ENCODE measurements at places on chromosomes 13 and 19.

DNA sequence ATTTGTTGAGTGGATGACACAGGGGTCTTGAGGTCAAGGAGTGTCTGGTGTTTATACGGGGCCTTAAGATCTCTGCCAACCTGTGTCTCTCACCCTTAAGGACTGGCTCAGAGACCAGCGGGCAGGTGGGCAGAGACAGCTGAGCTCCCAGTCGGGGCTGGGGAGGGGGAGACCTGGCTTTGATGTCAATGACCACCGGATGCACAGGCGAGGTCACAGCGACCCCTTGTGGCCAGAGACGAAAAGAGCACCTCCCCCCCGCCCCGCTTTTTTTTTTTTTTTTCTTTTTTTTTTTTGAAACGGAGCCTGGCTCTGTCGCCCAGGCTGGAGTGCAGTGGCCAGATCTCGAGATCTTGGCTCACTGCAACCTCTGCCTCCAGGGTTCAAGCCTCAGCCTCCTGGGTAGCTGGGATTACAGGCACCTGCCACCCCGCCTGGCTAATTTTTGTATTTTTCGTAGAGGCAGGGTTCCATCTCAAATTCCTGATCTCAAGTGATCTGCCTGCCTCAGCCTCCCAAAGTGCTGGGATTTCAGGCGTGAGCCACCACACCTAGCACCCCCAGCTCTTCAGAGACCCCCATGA lies 12.1 kb upstream of the KLK14 start:
- DNase-seq: peak; percentile 46

DNA sequence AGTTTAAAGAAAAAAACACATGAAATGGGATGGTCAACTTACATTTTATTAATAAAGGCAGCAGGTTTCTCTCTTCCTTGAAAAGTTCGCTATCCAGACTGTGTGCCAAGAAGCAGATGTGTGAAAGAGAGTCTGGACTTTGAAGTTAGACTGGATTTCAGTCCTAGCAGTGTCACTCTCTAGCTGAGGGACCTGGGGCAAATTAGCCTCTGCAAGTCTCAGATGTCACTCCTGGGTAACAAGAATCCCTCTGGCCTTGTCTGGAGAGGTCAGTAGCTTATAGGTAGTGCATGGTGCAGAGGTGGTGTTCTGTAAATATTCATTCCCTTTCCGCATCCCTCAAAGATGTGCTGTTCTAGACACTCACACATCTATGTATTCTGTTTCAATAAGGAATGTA lies 187.6 kb upstream of the RNF113B start:
- no peak for DNase-seq

DNA sequence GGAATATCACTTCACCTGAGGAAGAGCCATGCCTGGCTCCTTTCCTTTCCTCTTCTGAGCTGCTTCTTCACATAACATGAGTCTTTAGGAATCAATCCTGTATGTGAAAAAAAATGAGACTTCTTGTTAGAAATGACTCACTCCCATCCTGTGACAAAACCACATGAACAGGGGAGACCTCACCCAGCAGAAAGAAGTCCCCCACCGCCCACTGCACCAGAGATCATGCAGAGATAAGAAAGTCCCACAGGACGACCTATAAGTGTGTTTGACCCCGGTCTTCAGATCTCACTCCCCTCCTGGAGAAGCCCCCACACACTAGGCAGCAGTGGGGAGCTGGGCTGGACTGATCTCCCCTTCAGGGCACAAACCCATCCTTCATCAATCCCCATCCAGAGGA lies 7.8 kb downstream of the ZNF600 start:
- no peak for DNase-seq

DNA sequence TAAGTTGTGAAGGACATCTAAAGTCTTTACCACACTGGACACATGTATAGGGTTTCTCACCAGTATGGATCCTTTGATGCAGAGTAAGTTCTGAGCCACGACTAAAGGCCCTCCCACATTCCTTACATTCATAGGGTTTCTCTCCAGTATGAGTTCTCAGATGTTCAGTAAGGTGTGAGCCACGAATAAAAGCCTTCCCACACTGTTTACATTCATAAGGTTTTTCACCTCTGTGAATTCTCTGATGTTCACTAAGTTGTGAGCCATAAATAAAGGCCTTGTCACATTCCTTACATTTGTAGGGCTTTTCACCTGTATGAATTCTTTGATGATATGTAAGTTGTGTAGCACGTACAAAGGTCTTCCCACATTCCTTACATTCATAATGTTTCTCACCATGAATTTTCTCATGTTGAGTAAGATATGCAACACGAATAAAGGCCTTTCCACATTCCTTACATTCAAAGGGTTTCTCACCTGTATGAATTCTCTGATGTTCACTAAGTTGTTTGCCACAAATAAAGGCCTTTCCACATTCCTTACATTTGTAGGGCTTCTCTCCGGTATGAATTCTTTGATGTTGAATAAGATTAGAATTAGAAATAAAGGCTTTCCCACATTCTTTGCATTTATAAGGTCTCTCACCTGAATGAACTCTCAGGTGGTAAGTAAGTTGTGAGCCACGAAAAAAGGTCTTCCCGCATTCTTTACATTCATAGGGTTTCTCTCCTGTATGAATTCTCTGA lies 29.8 kb downstream of the ZNF571 start:
- DNase-seq: no peak

- DNase-seq: no peak
These were observed 4.2 kb upstream of the ADPRHL1 start for GRCh38 chr13:113457510-113457909.

DNA sequence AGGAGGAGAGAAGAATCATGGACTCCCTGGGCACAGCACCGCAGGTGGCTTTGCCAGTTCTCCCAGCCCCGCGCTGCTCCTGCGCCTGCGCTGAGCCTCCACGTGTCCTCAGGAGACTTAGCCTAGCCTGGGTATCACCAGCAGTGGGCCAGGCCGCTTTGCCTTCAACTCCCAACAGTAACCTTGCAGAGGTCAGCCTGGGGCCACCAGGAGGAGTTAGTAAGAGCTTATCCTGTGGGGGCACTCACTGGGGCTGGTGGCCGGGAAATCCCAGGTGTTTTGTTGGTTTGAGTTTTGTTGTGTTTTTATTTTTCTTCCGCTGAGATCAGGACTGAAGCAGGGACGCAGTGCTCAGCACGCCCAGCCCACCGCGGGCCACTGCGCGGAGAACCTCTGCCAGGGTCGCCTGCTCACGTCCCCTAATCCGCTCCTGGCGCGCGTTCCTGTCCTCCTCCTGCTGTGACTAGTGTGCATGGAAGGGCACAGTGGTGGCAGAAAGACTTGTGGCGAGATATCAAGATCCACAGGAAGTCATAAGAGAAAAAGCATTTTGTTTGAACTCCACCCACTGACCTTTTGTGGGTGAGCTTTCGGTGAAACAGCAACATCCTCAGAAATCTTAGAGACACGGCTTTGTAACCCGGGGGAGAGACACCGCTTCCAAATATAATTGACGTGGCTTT lies 207.4 kb upstream of the RFC3 start:
- no peak for DNase-seq

- peak; percentile 23 for DNase-seq
These were observed 46.4 kb downstream of the SOX1 start for GRCh38 chr13:112113348-112113747.

DNA sequence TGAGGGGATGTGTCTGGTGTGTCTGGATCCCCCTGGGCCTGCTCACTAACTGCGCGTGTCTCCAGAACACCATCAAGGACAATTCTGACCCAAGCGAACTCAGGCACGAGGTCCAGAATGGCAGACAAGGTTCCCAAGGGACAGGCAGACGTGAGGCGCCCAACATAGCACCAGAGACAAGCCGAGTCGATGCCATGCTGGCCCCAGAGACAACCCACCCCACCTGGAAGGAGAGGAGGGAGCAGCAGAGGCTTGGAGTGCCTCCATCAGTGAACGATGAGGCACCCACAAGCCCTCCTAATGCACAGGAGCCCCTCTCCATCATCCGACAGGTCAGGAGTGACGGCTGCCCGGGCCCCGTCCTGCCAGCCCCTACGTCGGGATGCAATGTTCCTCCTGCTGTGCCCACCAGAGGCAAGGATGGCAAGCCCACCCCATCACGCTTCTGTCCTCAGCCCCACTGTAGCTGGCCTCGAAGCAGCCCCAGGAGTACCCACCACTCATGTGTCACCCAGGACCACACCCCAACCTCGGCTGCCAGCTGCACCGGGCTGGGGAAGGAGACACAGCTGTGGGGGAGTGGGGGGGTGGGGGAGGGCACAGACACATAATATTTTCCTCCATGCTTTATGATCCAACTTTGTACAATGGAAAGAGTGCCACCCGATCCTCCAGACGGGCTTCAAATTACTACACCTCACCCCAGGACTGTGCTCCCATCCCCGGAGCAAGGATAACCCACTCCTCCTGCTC lies 11.8 kb downstream of the AP3D1 start:
- DNase-seq: no peak

- DNase-seq: no peak
These were observed 11.5 kb downstream of the STXBP2 start for GRCh38 chr19:7648265-7649014.

DNA sequence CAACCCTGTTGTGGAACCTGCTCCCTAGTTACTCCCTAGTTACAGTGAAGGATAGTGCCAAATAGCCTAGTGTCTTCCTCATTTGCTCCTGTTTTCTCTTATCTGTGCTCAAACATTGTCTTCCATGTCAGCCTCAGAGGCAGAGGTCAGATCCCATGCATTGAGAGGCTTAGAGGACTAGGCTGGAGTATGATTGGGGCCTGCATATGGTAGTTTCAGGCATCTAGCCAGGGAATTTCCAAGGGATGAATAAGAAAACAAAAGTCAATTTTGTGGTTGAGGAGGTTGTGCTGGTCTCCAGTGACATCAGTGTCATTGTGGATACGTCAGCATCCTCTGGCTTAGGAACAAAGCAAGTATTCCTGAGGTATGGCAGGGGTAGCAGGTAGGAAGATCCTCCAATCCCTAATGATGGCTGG lies 9.4 kb downstream of the ZNF546 start:
- no peak for DNase-seq

DNA sequence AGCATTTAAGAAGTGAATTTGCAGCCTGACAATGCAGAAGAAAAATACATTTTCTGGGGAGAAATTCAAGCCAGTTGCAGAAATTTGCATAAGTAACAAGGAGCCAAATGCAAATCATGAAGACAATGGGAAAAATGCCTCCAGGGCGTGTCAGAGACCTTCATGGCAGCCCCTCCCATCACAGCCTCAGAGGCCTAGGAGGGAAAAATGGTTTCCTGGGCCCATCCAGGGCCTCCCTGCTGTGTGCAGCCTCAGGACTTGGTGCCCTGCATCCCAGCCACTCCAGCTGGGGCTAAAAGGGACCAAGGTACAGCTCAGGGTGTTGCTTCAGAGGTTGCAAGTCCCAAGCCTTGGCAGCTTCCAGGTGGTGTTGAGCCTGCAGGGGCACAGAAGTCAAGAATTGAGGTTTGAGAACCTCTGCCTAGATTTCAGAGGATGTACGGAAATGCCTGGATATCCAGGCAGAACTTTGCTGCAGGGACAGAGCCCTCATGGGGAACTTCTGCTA lies 16.7 kb upstream of the ITM2B start:
- DNase-seq: no peak

GRCh38 chr13:25819856-25820530 lies 231.8 kb downstream of the SHISA2 start:
- DNase-seq: no peak

GRCh38 chr19:40294560-40294959 lies 9.4 kb upstream of the AKT2 start:
- DNase-seq: no peak
